SK-MEL-5 (cell line): ENCODE measurements at places on chromosomes 16 and 17.

- DNase-seq = no peak
Measured at GRCh38 chr17:45111850-45112249, 20.5 kb downstream of the PLCD3 start.

- DNase-seq = no peak
Measured at GRCh38 chr16:8708536-8708935, 34.1 kb downstream of the ABAT start.

GRCh38 chr16:20363191-20363590, 10.7 kb upstream of the UMOD start:
- DNase-seq = no peak

GRCh38 chr16:3576211-3576610, 992 bp downstream of the NLRC3 start:
- DNase-seq = no peak

GRCh38 chr16:85159179-85159980, 47.1 kb upstream of the CIBAR2 start:
- DNase-seq = no peak

GRCh38 chr17:56593086-56593645, 333 bp upstream of the NOG start:
- DNase-seq = no peak

DNA sequence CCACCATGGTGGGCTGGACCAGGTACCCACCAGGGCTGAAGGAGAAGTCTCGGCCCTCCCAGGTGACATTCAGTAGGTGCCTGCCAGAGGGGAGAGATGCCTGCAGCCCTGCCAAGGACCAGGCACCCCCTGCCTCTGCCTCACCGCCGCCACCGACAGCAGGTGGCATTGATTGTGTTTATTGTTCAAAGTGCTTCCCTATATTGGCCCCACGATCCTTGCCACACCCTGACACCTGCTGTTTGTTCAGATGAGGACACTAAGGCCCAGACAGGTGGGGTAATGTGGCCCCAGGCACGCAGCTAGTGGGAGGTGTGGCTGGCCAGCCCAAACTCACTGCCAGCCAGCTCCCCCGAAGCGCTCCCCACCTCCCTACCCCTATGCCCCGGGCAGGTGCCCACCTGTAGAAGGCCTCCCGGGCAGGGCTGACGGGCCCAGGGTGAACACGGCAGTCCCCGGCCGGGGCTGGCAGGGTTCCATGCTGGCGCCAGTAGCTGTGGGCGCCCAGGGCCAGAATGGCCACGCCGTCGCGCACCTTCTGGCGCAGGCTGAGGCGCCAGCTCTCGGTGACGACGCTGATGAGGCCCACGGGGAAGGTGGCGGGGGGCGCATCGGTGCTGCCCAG, 8.0 kb downstream of the GRIN2C start:
- DNase-seq = no peak

DNA sequence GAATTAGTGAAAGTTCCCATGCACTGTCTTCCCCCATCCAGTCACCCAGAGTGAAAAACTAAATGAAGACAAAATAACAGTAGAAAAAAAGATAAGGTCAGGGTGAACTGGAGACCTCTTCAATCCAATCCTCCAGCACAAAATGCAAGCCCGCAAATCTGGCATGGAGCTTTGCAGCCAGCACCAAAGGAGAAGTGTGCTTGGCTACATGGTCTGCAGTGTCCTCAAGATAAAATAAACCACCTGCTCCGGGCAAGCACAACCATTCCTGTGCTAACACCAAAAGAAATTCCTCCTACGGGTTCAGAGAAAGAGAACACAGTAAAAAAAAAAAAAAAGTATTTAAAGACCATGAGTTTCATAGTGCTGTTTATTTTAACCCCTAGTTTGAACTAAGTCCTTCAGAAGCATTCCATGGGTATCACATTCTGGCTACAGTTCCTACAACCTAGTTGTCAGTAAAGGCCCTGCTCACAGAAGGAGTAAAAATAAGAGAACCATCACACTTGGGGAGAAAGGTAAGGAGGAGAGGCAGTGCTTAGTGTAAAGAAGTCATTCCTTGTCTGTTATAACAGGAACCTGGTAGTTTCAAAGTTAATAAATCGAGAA, 109.1 kb downstream of the GAS7 start:
- no peak for DNase-seq

DNA sequence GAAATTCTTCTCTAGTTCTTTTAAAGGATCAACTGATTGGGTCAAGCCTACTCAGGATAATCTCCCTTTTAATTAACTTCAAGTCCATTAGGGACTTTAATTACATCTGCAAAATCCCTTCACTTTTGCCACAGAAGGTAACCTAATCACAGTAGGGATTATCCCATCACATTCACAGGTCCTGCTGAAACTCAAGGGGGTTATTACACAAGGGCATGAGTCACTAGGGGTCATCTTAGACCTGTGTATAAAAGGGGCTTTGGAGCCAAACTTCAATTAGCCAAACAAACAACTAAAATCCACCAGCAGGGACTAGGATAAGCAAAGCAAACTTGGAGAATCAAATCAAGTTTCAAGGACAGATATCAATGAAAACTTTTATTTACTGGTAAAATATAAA, 19.4 kb downstream of the CIAPIN1 start:
- no peak for DNase-seq

DNA sequence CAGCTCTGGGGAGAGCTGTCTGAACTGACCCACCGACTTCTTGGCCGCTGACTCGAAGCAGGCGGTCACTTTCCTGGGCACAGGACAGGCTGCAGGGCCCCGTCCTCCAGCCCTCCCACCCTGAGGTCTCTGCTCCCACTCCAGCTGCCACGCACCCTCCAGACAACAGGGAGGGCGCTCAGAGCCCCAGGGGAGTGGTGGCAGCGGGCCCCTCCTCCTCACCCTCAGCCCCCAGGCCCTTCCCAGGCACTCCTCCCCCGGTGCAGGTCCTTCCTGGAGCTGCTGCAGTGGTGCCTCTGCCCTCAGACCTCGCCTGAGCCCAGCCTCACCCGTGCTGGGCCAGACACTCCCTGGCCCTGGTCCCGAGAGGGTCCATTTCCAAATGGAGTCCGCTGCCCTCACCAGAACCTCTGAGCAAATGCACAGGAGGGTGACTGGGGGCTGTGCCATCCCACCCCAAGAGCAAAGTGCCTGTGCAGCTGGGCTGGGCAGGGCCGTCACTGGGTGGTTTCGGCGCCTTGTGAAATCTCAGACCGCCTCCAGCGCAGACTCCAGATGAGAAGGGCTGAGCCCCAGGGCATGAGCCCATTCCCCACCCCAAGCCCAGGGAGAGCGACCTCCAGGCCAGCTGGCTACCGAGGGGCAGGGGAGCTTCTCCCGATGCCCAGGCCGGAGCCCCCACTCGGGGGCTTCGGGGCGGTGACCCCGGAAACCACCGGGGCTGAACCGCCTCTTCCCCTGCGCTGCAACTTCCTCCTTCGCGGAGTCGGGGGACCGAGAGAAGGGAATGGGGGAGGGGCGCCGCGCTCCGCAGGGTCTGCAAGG, 717 bp downstream of the CYBA start:
- DNase-seq = no peak

- DNase-seq = no peak
Measured at GRCh38 chr16:87410968-87411367, 18.8 kb downstream of the MAP1LC3B start.

GRCh38 chr17:44198721-44199552, 747 bp downstream of the ATXN7L3 start:
- DNase-seq = peak; percentile 37

DNA sequence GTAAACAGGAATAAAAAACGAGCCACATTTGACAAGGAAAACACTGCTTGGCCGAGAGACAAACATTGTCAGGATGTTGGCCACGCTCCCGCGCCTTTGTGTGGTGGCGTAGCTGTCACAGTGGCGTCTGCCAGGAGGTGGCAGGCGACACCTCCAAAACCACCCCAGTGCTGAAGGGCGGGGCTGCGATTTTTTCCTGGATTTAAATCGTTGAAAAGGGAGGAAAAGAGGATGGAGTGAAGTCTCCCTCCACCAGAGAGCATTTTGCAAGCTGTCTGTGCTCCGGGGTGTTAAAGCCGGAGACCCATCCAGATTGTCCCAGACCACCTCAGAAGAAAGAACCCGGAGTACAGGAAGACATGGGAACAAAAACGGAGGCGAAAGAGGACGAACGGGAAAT, 12.7 kb downstream of the MRM3 start:
- peak; percentile 62 for DNase-seq

- DNase-seq = peak; percentile 49
Measured at GRCh38 chr17:65173284-65173793, 36.2 kb downstream of the RGS9 start.

DNA sequence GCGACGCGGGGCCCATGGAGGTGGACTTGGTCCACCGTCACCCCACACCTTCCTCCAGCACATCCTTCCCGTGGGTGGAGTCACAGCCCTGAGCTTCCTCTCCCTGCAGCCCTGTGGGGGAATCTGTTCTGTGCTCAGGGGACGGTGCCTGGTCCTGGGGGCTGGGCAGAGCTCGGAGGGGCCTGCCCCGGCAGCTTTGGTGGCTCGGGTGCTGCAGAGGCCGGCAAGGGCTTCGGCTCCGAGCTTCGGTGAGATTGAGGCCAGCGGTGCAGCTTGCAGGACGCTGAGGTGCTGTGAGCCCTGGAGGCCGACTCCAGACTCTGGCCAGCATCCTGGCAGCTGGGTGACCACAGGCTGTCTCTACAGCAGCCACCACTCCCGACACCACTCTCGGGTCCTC, 36.4 kb downstream of the METRNL start:
- no peak for DNase-seq

GRCh38 chr16:88318051-88318450, 64.7 kb upstream of the ZNF469 start:
- no peak for DNase-seq

GRCh38 chr16:49462362-49462988, 88.9 kb downstream of the C16orf78 start:
- DNase-seq = no peak

DNA sequence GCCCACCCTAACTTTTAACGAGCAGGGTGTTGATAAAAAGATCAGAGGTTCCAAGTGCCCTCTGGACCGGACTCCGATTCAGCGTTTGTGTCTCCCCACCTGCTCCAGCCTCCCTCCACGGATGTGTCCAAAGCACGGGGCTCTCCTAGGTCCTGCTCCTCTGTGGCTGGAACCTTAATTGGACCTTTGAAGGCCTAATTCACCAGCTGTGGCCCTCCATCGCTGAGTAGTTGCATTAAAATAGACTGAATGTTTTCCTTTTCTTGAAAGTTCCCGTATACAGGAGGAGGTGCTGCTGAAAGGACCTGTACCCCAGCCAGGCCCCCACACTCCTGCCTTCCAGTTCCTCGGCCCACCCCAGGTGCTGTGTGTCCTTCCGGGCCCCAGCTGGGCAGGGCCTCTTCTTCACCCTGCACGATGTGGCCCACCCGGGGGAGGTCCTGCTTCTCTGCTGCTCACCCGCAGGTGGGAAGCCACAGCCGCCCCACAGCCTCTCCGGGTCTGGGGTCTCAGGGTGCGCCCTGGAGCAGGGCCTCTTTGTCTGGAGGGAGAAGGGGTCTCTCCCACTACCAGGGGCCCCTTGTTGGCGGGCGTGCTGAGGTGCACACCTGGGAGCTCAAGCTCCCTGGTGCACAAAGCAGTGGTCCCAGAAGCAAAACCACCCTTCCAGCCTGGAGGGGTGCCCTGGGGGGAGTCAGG, 1.3 kb upstream of the CACNA1H start:
- no peak for DNase-seq

GRCh38 chr17:82414548-82415281, 3.4 kb upstream of the HEXD start:
- DNase-seq = peak; percentile 65

GRCh38 chr17:66422186-66422585, 119.8 kb downstream of the PRKCA start:
- DNase-seq = no peak

GRCh38 chr17:74037320-74037719, 166.2 kb upstream of the RPL38 start:
- DNase-seq = peak; percentile 40

DNA sequence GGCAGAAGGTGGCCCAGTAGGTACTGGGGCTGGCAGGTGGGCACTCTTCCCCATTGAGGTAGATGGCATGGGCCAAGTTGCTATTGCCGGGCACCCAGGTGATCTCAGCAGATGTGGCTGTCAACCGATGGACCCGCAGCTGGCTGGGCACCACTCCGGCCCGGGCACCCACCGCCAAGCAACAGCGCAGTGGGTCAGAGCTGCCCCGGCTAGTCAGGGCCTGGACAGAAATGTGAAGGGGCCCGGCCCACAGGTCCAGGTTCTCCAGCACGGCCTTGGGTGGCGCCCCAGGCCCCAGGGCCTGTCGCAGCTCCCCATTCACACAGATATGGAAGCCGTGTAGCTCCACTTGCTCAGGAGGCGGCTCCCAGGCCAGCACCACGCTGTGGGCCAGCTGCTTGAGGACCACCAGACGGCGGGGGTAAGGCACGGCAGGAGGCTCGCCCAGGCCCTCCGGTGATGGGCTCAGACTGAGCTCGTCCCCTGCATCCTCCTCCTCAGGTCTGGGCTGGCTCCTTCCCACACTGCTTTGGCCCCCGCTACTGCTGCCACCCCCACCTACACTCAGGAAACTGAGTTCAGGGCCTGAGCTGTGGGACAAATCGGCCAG, 16.5 kb downstream of the TSPOAP1 start:
- no peak for DNase-seq

DNA sequence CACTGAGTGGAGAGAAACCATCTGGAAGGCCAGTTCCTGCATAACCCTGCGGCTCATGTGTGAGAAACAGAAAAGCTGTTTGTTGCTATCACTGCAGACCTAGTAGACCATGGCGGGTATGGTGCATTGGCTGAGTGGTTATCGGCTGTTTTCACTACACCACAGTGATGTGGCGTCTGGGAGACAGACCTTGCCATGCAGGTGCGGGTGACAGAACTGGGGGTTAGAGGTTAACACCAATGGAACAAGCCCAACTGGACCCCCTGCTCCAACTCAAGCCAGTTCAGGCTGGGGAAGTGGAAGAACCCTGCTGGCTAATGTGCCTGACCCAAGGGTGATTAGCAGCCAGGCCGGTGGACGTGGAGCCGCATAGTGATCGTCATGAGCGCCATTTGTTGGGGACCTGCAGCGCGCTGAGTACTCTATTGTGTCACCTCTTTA, 91.9 kb downstream of the IRF8 start:
- DNase-seq = no peak

- DNase-seq = no peak
Measured at GRCh38 chr16:24829153-24829552, 16.6 kb upstream of the SLC5A11 start.

DNA sequence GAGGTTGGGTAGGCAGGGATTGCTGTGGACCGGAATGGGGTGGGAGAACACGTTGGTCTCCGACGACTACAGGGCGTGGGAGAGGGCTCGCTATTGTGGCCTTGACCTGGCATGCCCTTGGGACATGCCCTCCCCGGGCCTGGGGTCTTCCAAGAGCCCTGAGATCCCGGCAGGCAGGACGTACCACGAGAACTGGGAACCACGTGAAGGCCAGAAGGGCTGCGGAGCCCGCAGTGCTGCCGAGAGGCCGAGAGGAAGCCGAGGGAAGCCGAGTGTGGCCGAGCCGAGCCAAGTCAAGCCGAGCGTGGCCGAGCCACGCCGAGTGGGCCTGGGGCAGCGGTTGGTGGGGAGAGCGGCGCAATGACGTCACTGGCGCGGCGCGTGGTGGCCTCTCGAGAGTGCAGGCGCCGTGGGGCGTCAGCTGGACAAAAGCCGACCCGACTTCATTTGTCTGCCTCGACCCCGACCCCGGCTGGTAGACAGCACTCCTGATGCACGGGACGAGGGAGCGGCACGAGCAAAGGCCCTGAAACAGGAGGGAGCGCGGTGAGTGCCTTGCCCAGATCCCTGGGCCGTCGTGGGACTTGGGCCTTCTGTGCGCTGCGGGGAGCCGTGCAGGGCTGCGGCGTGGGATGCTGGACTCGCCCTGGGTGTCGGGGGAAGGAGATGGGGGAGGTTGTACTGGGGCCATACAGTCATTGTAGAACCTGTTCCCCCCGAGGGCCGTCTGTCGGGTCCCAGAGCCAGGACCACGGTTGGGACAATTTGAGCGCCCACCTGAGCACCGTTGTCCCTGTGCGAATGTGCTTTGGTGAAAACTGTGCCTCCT, 6.6 kb downstream of the SOCS1 start:
- no peak for DNase-seq
